ENCODE measurements at places on chromosomes 1 and 21.

DNA sequence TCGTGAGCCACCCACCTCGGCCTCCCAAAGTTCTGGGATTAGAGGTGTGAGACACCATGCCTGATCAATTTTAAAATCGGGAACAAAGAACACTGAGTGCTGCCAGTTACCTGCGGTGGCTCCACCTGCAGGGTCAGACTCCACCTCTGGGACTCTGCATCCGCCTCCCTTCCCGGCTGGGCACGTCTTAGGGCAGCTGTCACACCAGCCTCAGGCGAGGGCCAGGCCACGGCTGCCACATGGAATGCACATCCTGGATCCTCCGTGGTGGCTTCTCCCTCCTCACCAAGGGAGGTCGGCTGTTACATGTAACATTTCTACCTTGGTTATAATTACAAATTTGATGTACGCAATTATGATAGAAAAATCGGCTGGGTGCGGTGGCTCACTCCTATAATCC, 5.9 kb upstream of the MXRA8 start:
- DNase-seq = no peak

- no peak for DNase-seq
These were observed 1.4 kb downstream of the LAPTM5 start for GRCh38 chr1:30756206-30756544.

DNA sequence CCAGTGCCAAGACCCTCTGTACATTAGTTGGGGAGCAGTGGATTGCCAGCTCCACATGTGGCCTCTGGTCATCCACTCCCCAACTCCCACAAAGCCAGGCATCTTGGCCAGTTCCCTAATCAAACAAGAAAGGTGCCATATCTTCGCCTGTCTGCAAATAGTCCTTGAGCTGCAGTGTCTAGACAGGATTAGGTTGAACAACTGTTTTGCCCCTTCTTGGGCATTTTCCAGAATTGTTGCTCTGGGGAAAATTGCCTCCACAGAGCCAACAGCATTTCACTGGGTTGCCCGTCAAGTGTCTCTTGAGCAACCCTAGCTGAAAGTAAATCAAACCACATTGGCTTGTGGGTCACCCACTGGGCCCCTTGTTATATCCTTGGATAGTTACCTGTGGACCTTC, 109.3 kb downstream of the GDAP2 start:
- DNase-seq = no peak

GRCh38 chr1:242477944-242478343, 46.6 kb downstream of the PLD5 start:
- DNase-seq = no peak

DNA sequence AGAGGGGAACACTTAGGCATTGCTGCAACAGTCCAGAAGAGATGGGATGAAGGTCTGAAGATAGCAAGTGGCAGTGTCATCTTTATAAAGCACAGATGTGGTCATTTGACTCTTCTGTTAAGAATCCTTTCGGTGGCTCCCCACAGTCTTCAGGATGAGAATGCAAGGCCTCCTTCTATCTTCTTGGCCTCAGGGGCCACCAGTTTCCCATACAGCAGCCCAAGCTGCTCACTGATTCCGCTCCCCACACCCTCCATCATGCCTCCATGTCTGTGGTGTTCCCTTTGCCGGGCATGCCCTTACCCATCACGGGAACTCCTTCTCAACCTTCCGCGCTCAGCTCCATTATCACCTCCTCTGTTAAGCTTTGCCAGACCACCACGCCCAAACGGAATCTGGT, 16.1 kb upstream of the MFSD2A start:
- DNase-seq = no peak

DNA sequence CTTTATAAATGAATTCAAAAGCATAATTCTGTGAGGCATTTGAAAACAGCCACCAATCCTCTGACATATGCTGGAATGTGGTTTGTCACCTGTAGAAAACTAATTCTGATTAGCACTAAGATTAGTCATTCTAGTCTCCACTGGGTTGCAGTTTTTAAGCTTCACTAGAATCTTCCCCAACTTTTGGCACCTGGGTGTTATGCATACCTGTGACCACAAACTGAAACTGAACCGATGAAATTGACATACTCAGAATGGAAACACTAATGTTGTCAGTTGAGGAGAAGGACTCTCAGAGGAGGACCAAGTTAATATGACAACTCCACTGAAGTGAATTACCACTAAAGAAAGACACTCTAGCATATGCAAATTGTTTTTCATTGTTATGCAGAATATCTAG, 285.8 kb upstream of the NEGR1 start:
- DNase-seq = no peak

- DNase-seq = no peak
These were observed 77.2 kb upstream of the TARDBP start for GRCh38 chr1:10935246-10935645.

DNA sequence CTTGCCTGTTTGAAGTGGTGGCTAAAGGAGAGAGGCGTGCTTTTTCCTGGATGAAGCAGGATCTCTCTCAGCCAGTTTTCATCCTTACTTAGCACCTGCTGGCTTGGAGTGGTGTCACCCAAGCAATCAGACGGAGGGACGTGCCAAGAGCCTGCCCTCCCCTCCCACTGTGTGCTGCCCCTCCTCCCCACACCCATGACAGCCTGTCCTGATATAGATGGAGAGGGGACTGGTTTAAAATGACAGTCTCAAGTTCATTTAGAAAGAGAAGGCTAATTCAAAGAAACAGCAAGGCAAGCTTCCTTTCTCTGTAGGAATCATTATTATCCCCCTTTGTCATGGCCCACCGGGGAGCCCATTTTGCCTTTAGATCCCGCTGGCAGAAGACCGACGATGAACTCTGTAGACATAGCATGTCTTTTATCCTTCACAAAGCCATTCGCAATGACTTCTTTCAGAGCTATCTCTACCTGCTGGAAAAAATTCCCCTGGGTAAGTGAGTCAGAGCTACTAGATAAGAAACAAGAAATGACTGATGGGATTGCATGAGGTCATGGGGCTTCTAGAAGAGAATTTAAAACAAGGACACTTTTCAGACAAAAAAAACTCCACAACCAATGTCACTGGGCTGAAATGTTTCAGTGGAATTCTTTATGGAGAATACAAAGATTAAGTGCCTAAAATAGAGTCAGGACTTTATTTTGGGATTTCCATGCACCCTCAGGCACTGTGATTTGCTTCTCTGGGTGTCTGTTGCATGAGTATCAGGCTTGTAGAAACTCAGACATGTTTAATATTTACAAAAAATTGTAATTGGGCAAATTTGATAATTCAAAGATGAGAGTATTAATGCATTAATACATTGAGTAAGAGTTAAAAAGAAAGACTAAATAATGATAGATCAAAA, at the start of gene NTMT2:
NTMT2 (plus strand) TSS at position 190 of the 907 bp plus-strand sequence; CDS start at position 339, 149 bp downstream.
- no peak for DNase-seq

All from GDM1 (cell line).